ENCODE measurements at places on chromosomes 12 and 14.

DNA sequence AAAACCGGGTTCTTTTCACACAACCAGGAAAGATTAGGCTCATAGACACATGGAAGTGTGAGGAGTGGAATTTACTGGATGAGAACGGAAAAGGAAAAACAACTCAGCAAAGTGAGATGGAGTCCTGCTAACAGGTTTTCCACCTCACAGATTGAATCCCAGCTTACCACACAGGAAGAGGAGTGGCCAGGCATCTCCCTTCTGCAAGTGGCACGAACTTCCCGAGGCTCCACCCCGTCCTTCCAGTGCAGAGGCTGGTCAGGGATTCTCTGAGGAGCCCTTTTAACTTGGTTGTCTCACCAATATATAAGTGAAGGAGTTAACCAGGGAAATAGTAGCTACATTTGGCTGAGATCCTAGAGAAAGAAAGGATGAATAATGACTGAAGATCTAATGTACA is 102.8 kb downstream of the SCAF11 start:
- DNase-seq: no peak

DNA sequence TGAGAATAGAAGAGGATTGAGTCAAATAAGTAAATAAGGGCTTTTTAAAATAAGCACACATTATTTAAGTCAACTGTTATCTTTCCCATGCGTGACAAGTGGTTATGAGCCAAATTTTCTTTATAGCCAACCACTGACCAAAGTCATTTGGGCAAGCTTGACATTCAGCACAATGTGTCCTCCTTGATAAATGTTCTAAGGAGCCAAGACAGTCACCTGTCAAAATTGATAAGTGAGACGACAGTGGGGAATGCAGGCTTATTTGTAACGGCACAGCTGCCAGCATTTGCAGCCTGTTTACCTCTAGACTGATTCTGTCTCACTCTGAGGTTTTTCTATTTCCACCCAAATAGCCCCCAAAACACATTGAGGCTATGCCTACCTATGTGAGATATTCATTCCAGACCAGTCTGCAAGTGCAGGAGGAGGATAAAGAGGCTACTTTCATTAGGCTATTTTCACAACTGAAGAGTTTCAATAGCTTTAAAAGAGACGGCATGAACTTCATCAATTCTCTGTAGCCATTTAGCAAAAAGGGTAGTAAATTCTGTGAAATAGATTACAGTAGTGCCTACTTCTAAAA is 339.5 kb downstream of the PDZRN4 start:
- no peak for DNase-seq

DNA sequence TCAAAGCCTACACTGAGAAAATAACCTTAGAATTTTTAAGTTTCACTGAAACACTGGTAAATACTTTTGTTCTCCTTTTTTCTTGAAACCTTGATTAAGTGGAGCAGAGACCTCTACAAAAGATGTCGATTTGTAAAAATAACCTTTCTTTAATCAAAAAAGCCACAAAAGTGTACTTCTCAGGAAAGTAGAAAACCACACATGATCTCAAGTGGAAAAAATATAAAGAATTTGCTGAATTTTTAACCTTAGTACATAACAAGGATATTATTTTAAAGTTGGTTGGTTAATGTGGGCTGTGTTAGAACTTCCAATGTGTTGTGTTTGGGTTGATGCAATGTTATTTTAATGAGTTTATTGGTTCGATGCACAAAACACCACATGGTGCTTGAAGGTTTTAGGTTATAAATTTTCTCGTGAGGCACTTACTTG is 8.6 kb downstream of the LGR5 start:
- DNase-seq: no peak

- no peak for DNase-seq
Measured at GRCh38 chr14:23428686-23429495, 6.6 kb downstream of the MYH7 start.

DNA sequence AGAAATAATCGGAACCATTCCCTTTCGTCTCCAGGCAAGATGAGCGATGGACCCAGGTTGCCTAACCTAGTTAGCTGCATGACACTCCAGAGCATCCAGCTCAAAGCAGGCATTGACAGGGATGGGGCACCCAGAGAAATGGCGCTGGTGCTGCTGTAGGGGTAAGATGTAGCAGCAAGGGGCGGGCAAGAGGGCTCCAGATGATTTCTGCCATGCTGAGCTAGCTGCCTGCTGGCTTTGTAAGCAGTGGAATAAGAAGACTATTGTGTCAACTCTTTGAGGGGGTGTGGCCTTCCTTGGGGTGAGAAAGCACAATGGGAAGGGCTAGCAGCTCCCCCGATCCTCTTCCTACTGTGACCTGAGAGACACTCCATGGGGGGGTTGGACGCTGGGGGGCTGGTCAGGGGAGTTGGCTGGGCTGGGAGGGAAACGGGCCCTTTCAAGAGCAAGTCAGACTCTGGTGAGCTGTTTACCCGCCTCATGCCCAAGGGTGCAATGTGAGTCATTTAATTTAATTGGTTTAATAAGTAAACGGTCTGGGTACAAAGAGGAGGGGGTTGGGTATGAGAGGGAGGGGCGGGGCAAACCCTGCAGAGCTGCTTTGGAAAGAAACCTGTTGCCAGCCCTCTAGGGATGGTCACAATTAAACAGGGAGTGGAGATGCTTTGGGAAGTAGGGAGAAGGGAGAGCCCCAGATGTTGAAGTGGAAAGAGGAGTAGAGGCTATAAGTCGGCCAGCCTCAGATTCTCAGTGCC is 50.5 kb downstream of the B4GALNT3 start:
- no peak for DNase-seq

DNA sequence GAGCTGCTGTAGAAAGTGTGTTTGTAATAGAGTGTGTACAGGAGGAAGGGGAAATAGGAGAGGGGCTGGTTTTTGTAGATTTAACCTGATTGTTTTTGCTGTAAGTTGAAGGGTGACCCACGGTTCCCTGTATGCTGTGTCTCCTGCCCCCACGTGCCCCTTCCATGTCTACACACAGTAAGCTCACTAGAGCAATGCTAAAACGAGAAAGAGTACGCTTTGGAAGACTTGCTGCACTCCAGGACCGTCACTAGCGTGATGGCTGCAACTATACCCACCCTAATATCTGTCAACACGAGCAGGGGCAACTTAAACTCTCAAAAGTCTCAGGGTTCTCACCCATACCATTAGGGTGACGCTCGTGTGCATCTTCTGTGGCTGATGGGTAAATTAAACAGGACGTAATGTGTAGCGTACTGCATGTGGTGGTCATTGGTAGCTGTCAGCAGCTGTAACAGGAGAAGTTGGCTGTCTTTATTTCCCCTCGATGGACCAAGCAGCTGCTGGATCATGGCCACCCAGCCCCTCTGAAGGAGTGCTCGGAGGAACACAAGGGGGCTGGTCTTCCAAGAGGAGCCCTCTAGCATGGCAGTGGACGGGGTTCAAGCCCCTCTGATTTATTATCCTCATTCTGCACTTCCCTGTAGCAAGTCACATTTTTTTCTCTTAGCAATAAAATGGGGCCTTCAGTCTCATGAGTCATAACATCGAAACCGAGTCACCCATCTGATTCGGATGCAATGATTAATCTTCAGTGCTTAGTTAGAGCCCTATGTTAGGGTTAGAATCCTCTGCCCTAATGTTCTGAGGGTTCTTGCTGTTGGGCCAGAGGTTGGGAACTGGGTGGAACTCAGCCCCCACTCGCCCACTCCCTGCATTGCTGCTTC is 14.0 kb downstream of the CCND2 start:
- peak; percentile 67 for DNase-seq

DNA sequence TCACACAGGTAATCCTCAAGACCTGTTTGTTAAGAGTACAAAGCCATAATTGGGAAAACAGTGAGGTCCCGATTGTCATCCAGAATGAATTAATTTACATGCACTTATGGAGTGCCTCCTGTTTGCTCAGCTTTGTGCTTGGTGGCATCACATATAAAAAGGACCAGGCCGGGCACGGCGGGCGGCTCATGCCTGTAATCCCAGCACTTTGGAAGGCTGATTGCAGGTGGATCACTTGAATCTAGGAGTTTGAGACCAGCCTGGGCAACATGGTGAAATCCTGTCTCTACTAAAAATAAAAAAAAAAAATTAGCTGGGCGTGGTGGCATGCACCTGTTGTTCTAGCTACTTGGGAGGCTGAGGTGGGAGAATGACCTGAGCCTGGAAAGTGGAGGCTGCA is 247.4 kb downstream of the CACNA1C start:
- no peak for DNase-seq

DNA sequence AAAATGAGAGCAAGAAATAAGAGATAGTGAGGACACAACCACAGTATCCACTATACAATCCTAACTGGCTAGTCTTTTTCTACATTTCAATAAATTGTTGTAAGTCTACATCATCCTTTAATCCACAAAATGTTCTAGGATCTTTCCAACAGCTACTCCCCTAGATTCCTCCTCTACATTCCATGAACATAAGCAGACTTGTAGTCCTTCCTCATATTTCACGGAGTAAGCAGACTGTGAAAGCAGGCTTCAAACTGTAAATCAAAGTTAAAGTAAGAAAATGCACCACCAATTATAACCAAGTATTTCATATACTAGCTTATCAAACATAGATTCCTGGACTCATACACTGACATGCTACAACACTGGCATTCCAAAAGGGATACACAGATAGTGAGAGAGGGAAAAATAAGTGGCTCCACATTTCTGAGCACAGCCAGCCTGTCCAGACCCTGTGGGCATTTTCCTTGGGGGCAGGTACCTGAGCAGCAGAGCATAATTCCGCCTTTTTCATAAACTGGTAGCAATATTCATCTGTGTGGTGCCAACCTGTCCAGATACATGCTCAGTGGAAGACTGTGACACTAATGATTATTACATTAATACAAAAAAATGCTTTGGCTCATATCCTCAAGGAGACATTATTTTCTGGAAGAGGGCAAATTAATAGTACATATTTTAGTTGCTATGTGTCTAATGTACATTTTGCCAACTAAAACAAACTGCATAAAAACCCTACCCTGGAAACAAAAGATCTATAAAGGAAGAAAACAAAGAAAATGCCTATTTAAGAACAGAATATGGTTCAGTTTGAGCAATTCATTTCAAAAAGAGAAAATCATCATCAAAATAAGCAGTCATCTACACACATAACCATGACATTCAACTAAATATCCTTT is 113.3 kb upstream of the FSCB start:
- DNase-seq: no peak

DNA sequence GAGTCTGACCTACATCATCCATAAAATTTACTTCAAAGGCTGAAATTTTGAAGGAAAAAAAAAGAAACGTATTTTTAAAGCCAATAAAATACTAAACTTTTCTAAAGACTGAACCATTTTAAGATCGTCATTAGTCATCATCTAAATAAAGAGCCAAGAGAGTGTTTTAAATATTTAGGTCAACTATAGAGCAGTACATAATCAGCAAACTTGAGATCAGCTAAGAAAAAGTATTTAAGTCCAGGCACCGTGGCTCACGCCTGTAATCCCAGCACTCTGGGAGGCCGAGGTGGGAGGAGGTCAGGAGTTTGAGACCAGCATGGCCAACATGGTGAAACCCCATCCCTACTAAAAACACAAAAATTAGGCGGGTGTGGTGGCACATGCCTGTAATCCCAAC is 35.5 kb downstream of the HECTD1 start:
- no peak for DNase-seq

- DNase-seq: no peak
Measured at GRCh38 chr12:4274396-4275015, 944 bp downstream of the CCND2 start.

DNA sequence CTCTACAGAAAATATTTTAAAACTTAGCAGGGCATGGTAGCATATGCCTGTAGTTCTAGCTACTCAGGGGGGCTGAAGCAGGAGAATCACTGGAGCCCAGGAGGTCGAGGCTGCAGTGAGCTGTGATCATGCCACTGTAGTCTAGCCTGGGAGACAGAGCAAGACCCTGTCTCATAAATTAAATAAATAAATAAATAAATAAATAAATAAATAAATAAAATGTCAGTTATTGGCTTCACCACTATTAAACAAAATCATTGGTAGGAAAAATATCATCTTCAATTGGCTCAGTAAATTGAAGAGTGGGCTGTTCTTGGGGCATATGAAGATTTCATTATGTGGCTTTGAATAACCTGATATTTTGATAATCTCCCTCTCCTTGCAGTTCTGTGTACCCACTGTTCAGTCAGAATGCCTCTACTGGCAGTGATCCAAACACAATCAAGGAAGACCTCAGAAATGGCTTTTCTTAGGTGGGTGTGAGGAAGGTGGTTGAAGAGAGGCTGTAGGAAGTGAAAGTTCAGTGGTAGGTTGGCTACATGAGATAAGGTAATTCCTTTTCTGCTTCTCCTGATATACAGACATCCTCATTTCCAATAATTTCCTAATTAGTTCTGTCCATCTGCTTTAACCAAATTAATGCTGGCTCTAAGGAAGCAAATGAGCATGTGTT is 175.8 kb downstream of the MSRB3 start:
- no peak for DNase-seq

DNA sequence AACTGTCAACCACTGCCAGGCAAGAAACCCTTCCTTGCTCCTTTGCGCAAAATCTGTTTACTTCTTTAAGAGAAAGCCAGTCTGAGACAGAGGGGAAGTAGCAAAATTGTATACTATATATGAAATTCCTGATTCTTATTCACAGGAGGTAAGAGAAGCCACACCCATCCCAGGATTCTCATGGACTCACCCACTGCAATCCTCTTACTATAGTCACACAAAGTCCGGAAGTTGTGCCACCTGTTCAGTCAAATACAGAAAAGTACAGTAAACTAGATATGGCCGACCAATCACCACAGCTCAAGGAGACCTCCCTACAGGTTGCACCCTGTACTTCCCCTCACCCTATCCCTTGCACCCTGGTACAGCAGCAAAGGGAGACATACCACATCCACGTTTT is 2.9 kb downstream of the PRMT5 start:
- DNase-seq: no peak

GRCh38 chr12:31832740-31833729 is 104.2 kb upstream of the AMN1 start:
- no peak for DNase-seq

GRCh38 chr12:83084516-83085234 is 398.0 kb downstream of the TMTC2 start:
- no peak for DNase-seq

DNA sequence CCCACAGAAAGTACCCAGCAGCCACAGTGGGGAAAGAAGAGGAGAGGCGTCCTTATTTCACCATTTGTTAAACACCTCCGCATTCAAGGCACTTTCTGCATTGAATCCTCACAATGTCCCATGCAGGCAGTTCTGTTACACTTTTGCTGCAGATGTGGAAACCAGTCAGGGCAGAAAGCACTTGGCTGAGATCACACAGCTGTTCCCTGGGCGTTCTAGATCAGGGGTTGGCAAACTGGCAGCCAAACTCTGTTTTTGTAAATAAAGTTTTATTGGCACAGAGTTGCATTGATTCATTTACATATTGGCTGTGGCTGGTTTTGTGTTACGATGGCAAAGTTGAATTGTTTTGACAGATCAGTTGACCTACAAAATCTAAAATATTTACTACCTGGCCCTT is 20.1 kb downstream of the FOXN4 start:
- DNase-seq: no peak

Measured in skeletal muscle cell (primary cell).